ENCODE measurements at places on chromosomes 6 and 20.

DNA sequence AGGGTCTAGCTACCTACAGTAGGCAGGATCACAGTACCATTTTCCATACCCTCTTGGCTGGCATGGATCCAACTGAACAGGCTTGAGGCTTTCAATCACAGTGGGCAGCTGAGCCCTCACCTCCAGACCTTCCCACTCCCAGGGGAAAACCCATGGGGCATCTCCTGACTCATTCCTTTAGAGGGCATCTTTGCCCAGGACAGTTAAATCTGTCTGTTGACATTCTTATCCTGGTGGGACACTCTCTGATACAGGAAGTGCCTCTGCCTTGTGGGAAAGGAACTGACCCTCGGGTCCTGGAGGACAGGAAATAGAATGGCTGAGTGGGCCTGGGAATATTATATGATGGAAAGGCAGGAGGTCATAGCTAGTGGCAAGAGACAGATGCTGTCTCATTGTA is 10.2 kb upstream of the EPB41L1 start:
- DNase-seq = no peak

DNA sequence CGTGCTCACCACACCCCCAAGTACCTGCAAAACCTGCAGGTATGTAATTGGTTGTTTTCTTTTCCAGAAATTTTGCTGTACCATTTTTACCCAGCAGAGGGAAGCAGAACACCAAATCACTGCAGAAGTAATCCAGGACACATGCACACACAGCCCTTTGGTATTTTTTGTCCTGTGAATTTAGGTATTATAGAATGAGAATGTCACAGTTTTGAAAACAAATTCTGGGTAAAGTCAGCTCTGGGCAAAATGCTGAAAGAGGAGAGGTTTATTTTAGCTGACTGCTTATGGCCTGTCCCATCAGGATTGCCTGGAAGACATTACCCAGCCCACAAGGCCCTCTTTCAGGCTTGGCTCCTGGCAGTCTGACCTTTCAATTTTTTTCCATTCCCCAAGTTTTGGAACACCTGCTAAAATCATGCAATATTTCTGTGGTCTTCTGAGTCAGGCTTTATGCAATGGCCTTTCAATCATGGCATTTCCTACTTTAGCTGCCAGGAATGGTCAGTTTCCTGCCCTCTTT is 3.5 kb upstream of the EFHC1 start:
- DNase-seq = no peak

GRCh38 chr6:116512734-116513133 is 1.3 kb downstream of the CALHM5 start:
- no peak for DNase-seq

DNA sequence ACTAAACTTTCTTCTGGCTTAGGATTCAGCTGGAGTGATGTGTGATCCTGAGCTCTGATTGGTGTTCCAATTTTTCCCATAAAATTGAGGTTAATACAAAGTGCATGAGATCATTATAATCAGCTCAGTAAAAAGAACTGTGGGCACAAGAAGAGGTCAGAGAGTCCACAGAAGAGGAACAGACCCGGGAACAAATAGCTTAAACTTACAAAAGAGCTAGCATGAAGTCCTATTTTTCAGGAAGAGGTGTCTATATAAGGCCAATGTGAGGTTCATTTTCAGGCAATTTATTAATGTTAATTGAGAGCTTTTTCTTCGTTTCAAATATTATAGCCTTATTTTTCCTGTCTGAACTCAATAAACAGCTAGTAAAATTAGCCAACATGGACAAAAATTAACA is 26.9 kb upstream of the STX11 start:
- DNase-seq = no peak

DNA sequence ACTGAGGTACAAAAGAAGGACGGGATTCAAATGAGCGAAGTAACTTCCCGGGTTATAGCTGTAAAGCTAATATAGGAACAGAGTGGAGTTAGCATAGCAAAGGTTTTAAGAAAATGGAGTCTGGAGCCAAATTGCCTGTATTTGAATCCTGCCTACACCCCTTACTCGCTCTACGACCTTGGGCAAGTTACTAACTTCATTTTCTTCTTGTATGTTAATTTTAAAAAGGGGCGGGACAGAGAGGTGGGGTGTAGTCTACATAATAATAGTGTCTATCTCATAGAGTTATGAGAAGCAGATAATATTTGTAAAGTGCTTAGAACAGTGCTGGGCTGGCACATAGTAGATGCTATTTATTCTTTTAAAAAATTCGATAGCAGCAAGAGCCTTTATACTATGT is 705 bp downstream of the ZSCAN23 start:
- no peak for DNase-seq

- DNase-seq = no peak
These were observed 111.1 kb upstream of the KCNK16 start for GRCh38 chr6:39433630-39434029.

GRCh38 chr6:108635505-108636226 is 74.9 kb downstream of the FOXO3 start:
- DNase-seq = no peak

GRCh38 chr20:23622839-23623343 is 14.9 kb downstream of the CST3 start:
- no peak for DNase-seq

DNA sequence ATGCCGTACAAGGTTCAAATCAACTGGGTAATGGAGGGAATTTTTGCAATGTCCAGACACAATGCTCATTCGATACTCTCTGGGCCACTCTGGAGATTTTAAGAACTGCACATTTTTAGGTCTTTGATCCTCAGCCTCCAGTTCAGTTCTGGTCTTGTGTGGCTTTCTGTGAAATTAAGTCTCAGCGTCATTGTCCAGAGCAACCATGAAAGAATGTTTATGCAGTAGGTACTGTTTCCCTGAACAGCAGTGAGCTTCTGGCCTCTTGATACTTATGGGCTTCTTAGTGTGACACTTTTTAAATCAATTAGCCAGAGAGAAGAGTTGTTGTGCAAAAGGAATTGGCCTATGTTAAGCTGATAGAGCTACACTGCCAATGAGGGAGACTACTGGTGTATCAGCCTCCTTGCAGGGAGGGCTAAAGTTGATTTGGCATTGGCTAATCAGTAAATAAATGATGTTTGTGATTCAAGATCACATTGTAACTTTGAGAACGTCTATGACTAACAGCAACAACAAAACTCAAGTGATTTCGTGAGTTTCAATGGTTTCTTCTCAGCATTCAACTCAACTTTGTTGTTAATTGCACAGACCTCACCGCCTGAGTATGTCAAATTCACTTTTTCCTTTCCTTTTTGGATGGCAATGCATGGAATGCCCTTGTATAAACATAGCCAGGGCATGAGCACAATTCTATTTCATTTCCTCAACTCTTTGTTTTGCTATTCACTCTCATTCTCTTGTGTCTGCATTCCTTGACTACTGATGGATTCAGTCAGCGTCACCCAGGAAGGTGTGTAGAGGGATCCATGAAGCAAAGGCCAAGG is 85.1 kb downstream of the GJA1 start:
- no peak for DNase-seq

DNA sequence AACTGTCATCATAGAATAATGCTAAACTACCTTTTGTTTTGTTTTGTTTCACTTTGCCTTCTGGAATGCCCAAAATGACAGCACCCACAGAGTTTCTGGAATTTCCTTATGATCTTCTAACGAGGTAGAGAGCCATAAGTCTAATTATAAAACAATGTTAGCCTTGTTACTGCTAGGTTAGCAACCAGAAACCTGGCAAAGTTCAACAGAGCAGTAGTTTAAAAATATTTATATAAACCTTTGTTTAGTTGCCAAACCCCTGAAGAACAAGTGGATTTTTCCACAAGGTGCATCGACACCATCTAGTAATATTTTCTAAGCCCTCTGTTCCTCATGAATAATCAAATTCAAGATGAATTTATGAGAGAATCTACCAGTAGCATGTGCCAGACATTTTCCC is 27.6 kb upstream of the IPCEF1 start:
- DNase-seq = no peak

DNA sequence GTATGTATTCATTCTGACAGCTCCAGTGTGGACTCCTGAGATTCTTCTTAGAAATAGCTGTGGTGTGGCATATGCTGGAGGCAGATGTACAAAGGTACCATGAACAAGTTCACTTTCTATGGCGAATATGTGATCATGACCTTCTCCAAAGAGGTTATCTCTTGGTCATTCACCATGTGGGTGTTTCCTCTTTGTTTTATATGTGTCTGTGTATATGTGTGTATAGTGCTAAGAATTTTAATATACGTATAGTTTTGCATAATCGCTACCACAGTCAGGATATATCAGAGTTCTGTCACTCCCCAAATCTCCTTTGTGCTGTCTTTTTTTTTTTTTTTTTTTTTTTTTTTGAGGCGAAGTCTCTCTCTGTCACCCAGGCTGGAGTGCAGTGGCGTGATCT is 47.1 kb downstream of the PHACTR2 start:
- no peak for DNase-seq

DNA sequence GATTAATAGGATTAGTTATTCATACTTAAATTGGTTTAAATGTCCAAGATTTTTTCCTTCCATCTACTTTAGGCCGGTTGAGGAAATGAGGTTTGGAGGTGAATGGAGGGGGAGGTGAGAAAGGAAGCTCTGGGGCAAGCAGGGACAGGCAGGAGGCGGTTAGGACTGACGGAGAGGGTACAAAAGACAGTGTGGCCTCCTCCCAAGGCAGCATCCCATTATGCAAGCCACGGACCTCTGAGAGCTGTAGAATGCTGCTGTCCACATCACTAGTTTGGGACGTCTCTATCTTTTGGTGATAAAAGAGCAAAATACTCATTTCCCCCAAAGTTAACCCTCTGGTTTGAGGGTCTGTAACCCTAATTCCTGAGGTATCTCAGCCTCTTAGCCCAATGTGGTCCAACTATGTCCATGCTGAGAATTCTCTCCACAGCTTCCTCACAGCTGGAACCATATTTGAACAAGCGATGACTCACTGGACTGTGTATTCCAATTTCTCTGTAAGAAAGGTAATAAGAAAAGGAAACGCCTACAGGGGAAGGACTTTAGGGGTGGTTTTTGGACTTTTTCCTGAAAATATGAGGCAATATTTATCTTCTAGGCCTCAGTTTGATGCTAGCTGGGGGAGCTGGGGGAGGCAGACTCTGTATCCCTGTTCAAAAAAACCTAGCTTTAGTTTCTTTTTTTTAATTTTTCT is 172.2 kb downstream of the TFAP2B start:
- DNase-seq = no peak

Data from left renal cortex interstitium (tissue), 4 donors.